Colonic mucosa (tissue), 4 donors: ENCODE measurements at places on chromosomes 6 and 20. TPM values are rescaled to one million over a fixed set of nuclear protein-coding genes. Genes with fewer than 3 reads are reported as not detected.

The STK35 gene
- total RNA-seq, result 25.8 TPM

The TTK gene
- total RNA-seq, result 25.3 TPM

The BANF2 gene
- not detected for total RNA-seq

The C6orf52 gene
- 0.69 TPM for total RNA-seq

The ZC2HC1B gene
- total RNA-seq, result not detected

The JARID2 gene
- total RNA-seq, result 9.1 TPM
